ENCODE measurements at places on chromosomes 5 and 9. TPM values are rescaled to one million over a fixed set of nuclear protein-coding genes. Genes with fewer than 3 reads are reported as not detected.

Gene SLC45A2
- not detected for total RNA-seq

Gene CCL19
- total RNA-seq: not detected

DNA sequence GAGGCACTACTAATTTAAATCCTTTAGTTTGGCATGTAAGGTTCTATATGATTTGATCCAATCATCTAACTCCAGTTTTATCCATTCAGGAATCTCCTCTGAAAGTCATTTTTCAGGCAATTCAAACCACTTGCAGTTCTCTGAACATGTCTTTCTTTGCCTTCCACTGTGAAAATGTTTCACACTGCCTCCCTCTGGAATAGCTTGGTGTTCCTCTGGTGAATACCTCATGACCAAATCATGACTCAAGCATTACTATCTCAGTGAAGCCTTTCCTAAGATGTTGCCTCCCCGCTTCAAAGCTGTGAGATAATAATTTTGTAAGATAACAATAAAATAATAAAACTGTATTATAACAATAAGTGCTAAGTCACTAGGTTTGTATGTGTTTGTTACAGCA lies 981.1 kb downstream of the DTWD2 start:
- DNase-seq: no peak

Gene PCDHGA5
- total RNA-seq: 0.62 TPM

Gene PCDHB13
- total RNA-seq: 2.2 TPM

Gene FOXD4L4
- total RNA-seq: 0.07 TPM

- no peak for DNase-seq
These were observed 1156.4 kb downstream of the FOXD4L5 start for GRCh38 chr9:64128572-64128971.

Gene CTNND2
- 10.6 TPM for total RNA-seq

Gene SLC36A3
- not detected for total RNA-seq

DNA sequence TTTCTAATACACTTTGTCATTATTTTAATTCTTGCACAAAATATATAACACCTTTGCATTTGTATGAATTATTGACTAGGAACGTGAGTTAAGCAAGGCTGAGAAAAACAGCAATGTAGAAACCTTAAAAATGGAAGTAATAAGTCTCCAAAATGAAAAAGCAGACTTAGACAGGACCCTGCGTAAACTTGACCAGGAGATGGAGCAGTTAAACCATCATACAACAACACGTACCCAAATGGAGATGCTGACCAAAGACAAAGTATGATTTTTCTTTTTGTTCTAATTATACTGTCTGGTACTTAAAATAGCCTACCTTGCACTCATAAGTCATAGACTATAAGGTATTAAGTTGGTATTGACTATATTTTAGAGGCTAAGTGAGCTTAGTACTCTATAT lies 34.4 kb downstream of the RAD50 start:
- DNase-seq: no peak

DNA sequence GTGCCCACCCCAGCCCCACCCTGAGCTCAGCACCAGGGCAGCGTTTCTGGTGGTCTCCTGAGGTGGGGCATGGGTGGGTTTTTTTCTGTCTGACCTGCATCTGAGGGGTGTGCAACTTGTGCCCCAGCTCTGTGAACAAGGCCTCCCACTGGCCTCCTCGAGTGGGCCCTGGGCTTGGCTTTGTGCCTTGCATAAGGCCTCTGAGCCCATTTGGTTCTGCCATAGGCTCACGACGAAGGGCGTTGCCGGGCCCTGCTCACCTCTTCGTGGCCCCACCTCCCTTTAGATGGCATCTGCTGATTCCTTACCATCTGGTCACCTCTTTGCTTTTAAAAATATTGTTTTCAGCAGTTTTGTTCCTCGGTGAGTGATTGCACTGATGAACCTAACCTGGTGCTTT lies 127.1 kb upstream of the COL5A1 start:
- DNase-seq: no peak

- DNase-seq: peak; percentile 37
These were observed 36.4 kb downstream of the GLT6D1 start for GRCh38 chr9:135602789-135603481.

GRCh38 chr5:8470489-8470888 lies 601.5 kb downstream of the MTRR start:
- DNase-seq: no peak

Gene SETD9
- 9.9 TPM for total RNA-seq

Gene TXNDC8
- total RNA-seq: not detected

Gene GAS1
- total RNA-seq: 5.0 TPM

GRCh38 chr5:43063721-43064171 lies 23.6 kb upstream of the ANXA2R start:
- DNase-seq: peak; percentile 30

GRCh38 chr5:67335426-67335825 lies 138.8 kb upstream of the CD180 start:
- no peak for DNase-seq

- DNase-seq: no peak
These were observed 2.2 kb downstream of the PBX3 start for GRCh38 chr9:125749287-125749935.

Gene FOXD4L3
- total RNA-seq: not detected

GRCh38 chr9:136212345-136212950 lies 7.5 kb upstream of the LHX3 start:
- DNase-seq: no peak

Gene RNF44
- total RNA-seq: 21.6 TPM

DNA sequence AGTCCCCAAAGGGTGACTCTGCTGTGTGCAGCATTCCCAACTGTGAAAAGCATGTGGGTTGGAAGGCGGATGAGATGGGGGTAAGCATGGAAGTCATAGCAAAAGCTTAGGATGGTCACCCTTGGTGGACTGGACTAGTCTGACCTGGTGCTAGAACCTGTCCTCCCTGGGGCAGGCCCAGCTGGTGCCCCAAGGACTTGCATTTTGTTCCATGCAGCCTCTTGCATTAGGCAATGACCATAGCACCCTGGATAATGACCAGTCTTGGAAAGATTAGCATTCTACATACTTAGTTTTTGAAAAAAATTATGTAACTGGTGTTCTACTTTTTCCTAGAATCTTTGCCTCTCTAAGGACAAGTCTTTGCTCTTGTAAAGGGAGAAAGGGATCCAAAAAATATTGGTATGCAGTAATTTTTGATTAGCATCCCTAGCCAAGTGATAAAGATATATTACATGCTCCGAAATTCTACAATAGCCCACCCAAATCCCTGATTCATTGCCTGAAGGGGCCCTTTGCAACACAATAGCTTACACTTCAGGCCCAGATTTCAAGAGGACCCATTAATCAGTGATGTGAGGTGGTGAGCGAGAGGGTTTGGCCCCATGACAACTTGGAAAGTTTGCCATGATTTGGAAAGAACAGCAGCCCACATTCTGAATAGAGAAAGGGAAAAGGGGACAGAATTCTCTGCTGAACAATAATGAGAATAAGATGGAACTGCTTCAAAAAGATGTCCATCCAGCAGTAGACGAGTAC lies 93.3 kb upstream of the CD180 start:
- no peak for DNase-seq

DNA sequence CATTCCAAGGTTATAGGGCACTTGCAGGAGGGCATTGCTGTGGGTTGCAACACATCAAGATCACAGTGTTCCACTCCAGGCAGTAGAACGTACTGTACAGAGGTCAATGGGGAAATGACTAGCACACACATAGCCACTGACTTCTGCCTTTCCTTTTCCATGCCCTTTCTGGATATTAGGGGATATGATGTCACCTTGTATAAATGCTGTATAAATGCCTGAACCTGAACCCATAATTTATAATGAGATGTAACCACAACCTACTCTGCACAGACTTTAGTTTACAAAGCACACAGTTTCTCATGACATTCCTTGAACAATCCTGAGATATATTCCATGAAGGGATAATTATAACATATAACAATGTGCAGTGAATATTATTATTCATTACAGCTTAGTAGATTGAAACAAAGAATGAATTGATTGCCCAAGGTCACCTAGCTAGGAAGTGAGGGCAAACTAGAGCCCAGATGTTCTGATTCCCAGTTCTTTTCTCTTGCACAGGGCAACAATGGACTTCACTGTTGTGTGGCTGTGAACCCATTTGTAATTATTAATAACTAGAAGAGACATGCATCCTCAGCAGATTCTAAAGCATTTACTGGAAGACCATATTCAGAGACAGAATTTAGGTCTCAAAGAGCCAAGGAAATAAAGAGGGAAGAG lies 5.6 kb upstream of the ABLIM3 start:
- DNase-seq: no peak

DNA sequence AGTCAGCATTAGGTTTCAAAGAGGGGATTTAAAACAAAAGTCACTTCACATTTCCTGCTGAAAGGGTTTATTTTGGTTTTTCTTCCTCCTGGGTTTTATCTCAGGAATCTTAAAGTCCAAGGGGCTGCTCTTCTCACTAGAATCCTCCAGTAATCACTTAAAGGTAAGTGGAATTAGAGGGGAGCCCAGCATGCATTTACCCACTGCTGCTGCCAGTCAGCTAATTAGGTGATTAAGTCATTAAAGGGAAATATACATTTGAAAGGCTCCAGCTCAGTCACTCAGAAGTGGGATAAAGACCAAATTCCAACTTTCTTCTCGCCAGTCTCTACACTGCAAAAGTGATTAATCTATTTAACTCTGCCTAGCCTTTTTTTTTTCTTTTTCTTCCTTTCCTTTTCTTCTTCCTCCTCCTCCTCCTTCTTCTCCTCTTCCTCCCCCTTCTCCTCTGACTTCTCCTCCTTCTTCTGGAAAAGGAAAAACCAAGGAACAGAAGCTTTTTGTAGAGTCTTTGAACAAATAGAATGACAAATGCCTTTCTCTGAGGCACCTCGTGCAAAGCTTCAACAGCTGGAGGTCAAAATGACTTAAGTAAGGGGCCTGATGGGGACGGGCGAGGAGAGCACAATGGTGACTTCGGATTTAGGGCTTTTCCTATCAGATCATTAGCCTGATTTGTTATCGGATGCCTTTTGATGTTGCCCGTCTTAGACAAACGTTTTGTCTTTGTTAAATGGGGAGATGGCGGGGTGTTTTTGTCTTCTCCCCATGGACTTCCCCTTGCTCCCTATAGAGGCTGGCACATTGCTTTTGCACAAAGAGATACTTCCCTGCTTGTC lies 617.6 kb downstream of the IRX1 start:
- DNase-seq: no peak

All from NCI-H460 (cell line).